ENCODE measurements at places on chromosomes 7 and 10. TPM values are rescaled to one million over a fixed set of nuclear protein-coding genes. Genes with fewer than 3 reads are reported as not detected.

DNA sequence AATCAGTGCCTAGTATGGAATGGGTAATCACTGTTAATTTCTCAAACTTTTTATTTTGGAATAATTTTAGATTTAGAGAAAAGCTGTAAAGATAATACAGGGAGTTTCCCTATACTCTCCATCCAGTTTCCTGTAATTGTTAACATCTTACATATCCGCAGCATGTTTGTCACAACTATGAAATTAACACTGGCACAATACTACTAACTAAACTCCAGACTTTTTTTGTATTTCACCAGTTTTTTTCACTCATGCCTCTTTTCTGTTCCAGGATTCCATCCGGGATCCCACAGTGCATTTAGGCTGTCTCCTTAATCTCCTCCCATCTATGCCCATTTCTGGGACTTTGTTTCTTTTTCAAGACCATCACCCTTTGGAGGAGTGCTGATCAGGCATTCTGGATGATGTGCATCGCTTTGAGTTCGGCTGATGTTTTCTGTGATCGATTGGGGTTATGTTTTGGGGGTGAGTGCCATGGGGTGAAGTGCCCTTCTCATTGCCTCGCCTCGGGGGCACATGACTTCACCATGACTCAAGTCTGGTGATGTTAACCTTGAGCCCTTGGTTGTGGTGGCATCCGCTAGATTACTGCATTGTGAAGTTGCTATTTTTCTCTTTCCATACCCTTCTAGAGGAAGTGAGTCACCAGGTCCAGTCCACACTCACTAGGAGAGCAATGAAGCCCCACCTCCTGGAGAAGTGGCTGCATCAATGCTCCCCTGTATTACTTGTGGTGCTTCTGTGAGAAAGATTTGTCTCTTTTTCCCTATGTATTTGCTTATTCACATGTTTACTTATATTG is 43.9 kb upstream of the GRB10 start:
- no peak for DNase-seq

DNA sequence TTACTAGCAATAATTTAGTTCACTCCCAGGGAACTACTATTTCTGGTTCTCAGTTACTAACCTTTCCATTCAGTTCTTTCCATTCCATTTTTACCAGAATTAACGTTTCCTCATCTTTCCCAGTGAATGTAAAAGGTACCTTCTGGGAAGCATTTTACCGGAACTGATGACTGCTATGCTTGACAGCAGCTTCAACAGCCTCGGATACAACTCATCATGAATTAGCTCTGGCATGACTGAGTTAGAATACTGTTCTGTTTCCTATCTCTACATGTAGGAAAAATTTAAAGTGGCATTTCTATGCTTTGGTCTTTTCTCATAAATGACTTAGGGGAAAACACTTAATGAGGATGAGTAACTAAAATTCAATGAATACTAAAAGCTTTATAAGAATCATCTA is 18.6 kb downstream of the TAS2R41 start:
- DNase-seq: no peak

ZFAND4 gene
- total RNA-seq: 8.0 TPM

CRPPA gene
- total RNA-seq: 2.5 TPM

GRCh38 chr10:17758200-17758599 is 6.2 kb downstream of the TMEM236 start:
- DNase-seq: no peak

BTBD16 gene
- total RNA-seq: 1.3 TPM

All from right lobe of liver (tissue), 6 donors.